ENCODE measurements at places on chromosomes 4 and X.

DNA sequence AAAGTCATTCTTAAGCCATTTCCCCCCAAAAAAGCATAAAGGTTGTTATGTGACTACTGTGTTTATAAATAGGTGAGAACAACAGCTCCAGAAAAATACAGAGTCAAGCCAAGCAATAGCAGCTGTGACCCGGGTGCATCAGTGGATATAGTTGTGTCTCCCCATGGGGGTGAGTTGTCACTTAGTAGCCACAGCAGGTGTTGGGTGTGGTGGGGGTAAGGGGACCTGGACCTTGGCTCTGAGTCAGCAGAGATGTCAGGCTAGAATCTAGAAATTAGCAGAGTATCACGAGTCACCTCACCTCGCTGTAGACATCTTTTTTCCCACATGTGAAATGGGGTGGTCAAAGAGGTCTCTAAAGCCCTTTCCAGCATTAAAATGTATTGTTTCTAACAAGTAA lies 42.4 kb downstream of the MOSPD2 start:
- H3K4me1 ChIP-seq: no peaks in the 10 kb centered on the region
- peaks cover 6% of the 10 kb centered on the region for H3K36me3 ChIP-seq
- no peaks in the 10 kb centered on the region for H3K27me3 ChIP-seq

GRCh38 chr4:46993075-46994006 lies at the start of gene GABRA4:
TSS of gene GABRA4 (minus strand) at chr4:46993581. CDS start at chr4:46993424, 157 bp downstream.
- no peaks in the 10 kb centered on the region for H3K36me3 ChIP-seq
- H3K4me3 ChIP-seq: peak within 1 kb of the TSS; percentile 65
- peak; percentile 13 for DNase-seq
- H3K27ac ChIP-seq: no peak within 1 kb of the TSS
- peaks cover 12% of the 10 kb centered on the region for H3K4me1 ChIP-seq
- peaks cover 86% of the 10 kb centered on the region for H3K27me3 ChIP-seq

GRCh38 chr4:136847881-136848621 lies 684.2 kb downstream of the PCDH18 start:
- no peaks in the 10 kb centered on the region for H3K27me3 ChIP-seq
- no peaks in the 10 kb centered on the region for H3K36me3 ChIP-seq
- no peak overlapping the region for H3K27ac ChIP-seq
- H3K4me1 ChIP-seq: no peaks in the 10 kb centered on the region
- no peak overlapping the region for H3K4me3 ChIP-seq
- no peak for DNase-seq

DNA sequence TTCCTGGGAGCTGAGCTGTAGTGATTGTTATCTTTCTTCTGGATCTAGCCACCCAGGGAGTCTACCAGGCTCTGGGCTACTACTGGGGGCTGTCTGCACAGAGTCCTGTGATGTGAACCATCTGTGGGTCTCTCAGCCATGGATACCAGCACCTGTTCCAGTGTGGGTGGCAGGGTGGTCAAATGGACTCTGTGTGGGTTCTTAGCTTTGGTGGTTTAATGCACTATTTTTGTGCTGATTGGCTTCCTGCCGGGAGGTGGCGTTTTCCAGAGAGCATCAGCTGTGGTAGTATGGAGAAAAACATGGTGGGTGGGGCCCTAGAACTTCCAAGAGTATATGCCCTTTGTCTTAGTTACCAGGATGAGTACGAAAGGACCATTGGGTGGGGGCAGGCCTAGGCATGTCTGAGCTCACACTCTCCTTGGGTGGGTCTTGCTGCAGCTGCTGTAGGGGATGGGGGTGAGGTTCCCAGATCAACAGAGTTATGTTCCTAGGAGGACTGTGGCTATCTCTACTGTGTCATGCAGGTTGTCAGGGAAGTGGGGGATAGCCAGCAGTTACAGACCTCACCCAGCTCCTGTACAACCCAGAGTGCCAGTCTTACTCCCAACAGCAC lies 264.8 kb upstream of the LDB2 start:
- H3K36me3 ChIP-seq: no peaks in the 10 kb centered on the region
- no peaks in the 10 kb centered on the region for H3K4me1 ChIP-seq
- H3K27ac ChIP-seq: no peak overlapping the region

DNA sequence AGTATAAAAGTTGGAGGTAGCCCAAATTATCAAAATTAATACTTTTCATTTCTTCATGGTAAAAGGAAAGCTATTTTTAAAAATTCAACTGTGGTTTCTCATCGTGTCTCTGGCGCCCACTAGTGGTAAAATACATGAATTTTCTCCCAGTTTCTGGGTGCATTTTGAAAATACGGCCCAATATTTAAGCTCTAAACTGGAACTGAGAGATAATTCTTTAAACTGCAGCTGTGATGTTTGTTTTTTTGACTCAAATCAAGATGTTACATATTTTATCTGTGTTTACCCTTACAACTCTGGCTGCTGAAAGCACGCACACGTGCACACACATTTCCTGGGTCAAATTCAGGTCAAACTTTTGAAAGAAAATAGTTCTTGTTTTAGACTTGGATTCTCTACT lies 123.9 kb upstream of the ACSL4 start:
- peaks cover 4% of the 10 kb centered on the region for H3K36me3 ChIP-seq
- DNase-seq: no peak
- peak overlapping the region; percentile 23 for H3K27ac ChIP-seq
- H3K4me3 ChIP-seq: no peak overlapping the region
- no peaks in the 10 kb centered on the region for H3K27me3 ChIP-seq
- H3K4me1 ChIP-seq: peaks cover 25% of the 10 kb centered on the region

DNA sequence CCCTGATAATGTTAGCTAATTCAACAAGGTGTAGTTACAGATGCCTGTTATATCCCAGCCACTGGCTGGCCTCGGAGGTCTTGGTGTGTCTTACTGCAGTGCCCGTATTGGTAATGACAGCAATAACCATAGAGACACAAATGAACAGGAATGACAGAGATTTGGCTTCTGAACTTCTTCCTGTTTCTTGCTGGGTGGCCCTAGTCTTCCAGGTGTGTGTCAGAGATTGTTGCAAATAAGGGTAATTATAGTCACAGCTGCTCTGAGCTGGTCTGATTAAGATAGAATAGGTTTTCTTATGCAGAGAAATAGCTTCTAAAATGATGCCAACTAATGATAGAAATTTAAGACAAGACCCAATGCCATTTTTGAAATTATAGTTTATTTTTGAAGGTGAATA lies 64.1 kb upstream of the MAD2L1 start:
- H3K36me3 ChIP-seq: no peaks in the 10 kb centered on the region
- H3K27ac ChIP-seq: no peak overlapping the region
- no peaks in the 10 kb centered on the region for H3K27me3 ChIP-seq
- H3K4me1 ChIP-seq: no peaks in the 10 kb centered on the region
- DNase-seq: no peak
